ENCODE measurements at places on chromosomes 13 and 19.

DNA sequence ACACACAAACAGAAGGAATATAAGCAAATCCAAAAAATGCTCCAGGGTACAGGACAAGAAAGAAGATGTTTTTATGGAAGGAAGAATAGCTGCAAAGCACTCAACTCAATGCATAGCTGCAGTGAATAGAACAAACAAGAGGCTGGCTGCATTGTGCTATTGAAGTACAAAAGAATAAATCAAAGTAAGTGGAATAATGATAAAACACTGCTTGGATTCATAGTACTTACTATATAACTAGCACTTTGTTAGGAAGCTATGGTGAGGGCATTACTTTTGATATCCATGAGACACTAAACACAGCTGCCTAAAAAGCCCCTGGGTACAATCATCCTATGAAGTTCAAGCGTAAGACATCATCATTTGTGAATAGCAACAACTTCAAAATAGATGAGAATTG lies 350.1 kb downstream of the PCDH9 start:
- DNase-seq: no peak

DNA sequence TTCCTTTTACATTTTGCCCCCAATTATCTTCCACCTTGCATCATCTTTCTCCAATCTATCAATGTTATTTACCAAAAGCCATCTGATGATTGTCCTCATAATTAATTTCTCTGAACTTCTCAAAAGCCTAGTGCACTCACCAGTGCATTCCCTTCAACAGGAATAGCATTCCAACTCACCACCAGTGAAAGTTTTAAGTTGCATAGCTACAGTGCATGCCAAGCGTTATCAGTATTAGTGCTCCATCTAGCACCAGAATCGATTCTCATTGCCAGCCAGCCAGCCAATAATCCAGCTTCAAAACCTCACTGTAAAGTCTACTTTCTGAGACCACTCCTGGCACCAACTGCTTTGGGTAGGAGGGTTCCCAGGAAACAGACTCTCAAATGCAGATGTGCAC lies 7.4 kb downstream of the MYCBP2 start:
- DNase-seq: no peak

DNA sequence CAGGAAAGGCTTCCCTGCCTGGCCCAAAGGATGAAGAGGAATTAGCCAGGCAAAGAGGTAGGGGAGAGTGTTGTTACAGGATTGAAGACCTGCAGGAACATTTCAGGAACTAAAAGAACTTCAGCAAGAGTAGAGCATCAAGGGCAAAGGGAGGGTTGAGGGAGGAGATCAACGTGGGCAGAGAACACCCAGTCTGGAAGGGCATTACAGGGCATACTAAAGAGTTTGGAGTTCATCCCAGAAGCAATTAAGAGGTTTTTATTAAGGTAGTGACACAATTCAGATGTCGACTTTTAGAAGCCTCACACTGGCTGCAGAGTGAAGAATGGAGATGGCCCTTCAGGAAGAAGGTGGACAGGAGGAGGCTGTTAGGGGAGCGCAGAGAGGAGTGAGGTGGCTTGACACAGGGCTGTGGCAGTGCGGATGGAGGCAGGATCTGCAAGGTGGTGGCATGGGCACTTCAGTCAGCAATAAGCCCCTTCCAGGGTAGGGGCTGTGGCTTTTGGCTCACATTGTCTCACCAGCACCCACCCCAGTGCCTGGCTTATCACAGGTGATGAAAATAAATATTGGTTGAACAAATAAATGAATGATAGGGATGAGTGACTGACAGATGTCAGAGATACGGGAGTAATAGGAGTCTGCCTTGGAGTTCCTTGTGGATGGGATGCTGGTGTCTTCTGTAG lies 24.9 kb downstream of the TEX26 start:
- DNase-seq: no peak

DNA sequence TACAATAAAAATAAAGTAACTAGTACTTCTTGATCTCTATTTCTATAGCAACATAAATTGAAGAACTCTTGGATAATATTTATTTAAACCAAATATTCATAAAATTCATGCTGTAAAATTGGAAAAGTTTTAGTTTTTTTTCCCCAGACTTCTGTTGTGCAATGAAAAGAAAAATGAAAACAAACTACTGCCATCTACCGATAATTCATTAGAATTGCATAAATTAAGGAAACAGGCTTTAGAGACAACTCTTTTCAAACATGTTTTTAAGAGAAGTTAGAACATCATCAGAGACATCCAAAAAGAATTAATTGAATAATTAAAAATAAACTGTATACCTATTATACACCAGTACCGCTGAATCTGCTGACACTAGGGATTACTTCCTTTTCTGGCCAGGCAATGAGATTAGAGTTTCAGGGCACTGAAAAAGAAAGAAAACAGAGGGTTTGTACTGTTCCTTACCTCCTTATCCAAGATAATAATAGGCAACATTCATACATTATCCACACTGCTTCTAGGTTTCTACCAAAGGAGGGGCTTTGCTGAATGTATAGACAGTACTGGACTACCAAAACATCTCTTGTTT lies 4.9 kb downstream of the CCDC122 start:
- DNase-seq: no peak

GRCh38 chr19:52070496-52070895 lies 21.9 kb upstream of the ZNF432 start:
- DNase-seq: no peak

- DNase-seq: no peak
Measured at GRCh38 chr13:97911311-97912138, 42.0 kb upstream of the IPO5 start.

GRCh38 chr19:13850910-13851733 lies 25.8 kb upstream of the NANOS3 start:
- peak; percentile 80 for DNase-seq

DNA sequence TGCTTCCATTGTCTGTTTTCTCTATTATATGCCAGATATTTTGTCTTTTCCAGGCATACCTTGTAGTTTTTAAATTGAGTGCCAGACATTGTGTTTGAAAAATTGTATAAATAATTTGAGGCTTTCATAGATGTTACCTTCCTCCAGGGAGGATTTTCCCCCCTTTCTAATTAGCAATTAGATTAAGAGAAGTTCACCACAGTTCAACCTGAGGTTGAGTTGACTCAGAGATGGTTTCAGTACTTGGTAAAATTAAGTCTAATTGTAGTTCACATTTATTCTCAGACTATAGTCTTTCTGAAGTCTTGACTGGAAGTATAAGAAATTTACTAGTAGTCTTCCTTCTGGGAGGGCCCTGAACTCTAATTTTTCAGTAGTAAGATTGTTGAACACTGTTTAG lies 104.1 kb upstream of the SCEL start:
- DNase-seq: no peak

Data from tibial nerve (tissue), 4 donors.